ENCODE measurements at places on chromosomes 7 and 10.
A peak's percentile ranks its signal among the peaks of the same experiment; 100 is the strongest.

DNA sequence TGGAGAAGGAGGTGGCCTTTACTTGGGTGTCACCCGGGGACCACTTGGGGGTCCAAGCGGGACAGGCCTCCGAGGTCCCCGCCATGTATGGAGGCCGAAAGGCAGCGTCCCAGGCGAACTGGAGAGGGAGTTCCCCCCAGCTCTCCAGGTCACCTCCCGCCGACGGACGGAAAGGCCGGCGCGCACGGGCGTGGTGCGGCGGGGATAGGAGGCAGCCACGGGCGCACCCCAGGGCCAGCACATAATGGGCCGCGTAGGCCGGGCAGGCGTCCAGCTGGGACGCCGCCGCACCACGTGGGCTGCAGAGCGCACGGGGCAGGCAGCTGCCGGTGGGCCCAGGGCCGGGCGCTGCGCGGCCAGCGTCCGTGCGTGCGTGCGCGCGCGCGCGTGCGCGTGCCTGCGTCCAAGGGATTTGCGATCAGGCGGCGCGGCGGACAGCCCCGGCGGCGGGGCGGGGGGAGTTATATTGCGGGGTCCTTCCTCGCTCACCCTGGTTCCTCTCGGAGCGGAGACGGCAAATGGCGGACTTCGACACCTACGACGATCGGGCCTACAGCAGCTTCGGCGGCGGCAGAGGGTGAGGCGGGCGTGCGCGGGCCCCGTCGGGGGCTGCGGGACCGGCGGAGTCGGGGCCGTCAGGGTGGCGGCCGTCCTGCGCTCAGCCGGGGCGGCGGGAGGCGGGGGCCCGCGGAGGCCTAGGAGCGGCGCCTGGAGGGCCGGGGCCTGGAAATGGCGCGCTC lies at the start of gene EIF4H:
Gene EIF4H (plus strand): TSS at position 491 of the 740 bp plus-strand sequence. CDS start 28 bp downstream, at position 519.
- peak; percentile 96 for DNase-seq

DNA sequence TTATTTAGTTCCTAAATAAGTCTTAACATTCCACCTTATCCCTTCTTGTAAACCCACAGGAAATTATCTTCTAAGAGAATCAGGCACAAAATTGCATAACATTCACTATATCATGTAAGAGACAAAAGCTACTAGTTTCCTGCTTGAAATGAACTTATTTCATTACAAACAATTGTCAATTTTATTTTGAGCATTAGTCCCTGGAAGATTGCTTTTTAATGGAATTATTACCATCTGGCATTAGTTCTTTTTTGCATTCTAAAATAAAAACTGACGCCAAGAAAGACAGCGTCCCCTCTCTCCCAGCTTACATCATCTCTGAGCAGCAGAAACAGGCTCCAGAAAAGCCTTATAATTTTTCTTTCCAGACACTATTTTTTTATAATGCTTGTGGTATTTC lies 121.8 kb downstream of the NOC3L start:
- no peak for DNase-seq

DNA sequence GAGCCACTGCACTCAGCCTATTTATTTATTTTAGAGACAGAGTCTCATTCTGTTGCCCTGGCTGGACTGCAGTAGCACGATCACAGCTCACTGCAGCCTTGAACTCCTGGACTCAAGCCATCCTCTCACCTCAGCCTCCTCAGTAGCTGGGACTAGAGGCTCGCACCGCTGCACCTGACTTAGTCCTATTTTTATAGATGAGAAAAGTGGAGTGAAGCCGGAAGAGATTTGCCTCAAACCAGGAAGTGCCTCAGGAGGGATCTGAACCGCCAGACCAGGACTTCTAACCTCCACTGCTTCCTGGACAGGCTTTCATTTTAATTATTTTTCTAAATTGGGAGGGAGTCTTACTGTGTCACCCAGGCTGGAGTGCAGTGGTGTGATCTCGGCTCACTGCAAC lies 17.5 kb upstream of the CLIP2 start:
- no peak for DNase-seq

DNA sequence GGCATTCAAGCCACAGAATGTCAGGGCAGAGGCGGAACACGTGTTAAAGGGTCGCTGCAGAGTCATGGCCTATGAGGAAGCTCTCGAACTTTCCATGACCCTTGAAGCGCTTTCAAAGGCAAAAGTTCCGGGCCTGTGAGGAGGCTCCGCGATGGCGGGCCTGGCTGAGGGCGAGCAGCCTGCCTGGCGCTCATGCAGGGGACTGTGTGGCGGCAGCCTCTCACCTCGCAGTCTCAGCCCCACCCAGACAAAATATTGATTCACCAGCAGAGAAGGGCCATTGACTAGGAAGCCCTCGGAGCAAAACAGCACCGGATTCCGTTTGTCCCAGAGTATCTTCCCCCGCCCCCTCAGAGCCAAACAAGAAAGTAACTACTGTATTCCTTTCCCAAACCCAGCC lies 12.8 kb upstream of the CNNM1 start:
- no peak for DNase-seq

GRCh38 chr10:94193466-94193924 lies 169.2 kb downstream of the NOC3L start:
- no peak for DNase-seq

- peak; percentile 64 for DNase-seq
Observed at GRCh38 chr7:124856299-124856888, 73.2 kb downstream of the POT1 start.

GRCh38 chr7:128666200-128666599 lies 5.9 kb upstream of the GARIN1A start:
- no peak for DNase-seq

DNA sequence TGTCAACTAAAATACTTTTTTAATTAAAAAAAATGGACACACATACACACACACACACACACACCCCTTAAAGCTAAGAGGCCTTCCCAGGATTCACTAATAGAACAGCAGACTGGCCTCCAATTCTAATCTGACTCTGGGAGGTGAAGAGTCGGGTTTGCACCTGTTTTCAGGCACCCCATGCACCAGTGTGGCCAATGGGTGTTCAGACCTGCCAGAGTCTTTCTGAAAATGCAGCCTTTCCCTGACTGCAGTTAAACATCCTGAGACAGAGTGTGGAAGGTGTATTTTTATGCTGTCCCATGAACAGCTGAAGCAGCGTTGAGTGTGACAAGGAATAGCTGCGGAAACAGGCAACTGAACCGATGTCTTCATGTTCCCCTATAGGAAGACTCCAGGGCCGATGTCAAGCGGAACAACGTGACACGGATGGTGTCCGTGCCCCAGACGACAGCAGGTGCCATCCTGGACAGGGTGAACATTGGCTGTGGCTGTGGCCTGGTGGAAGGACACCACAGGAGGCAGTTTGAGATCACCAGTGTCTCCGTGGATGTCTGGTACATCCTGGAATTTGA lies 74.6 kb upstream of the LYZL2 start:
- DNase-seq = no peak

- DNase-seq = no peak
Observed at GRCh38 chr7:30971840-30972563, 8.2 kb downstream of the GHRHR start.

DNA sequence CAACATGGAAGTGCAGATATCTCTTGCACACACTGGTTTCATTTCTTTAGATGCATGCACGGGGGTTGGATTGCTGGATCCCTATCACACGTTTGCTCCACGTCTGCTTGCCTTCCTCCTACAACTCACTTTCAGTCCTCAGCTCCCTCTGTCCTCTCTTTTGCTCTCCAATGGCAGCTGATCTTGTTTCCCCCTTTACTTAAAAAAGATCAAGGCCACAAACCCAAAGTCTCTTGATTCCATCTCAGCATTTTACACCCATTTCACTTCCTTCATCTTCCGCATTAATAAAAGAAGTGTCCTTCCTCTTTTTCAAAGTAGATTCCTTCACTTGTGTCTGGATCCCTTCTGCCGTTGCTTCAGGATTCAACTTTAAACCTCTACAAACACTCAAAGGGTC lies 245.2 kb downstream of the DOCK4 start:
- DNase-seq = no peak

GRCh38 chr10:59881640-59882039 lies 24.7 kb downstream of the CCDC6 start:
- DNase-seq = no peak

DNA sequence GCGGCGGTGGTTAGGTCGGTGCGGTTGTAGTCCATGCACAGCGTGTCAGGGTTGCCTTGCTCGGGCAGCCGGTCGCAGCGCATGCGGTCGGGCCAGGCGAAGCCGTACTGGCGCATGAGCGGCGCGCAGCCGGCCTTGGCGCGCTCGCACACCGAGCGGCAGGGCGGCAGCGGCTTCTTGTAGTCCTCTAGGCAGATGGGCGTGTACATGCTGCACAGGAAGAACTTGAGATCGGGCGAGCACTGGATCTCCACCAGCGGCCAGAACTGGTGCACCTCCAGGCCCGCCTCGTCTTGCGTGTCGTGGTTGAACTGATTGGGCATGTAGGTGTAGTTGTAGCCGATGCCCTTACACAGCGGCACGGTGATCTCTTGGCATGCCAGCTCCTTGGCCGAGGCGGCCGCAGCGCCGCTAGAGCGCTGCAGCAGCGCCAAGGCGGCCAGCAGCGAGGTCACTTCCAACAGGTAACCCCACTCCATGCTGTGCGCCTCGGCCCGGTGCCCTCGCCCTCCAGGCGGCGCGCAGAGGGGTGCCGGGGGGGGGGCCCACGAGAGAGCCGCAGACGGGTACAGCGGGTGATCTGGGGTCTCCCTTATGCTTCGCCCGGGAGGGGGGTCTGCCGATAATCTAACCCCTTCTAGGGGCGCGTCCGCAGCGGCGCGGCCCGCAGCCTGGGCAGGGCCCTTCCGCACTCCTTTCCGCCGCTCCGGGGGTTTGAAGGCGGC lies 983 bp downstream of the FZD8 start:
- DNase-seq = peak; percentile 25

DNA sequence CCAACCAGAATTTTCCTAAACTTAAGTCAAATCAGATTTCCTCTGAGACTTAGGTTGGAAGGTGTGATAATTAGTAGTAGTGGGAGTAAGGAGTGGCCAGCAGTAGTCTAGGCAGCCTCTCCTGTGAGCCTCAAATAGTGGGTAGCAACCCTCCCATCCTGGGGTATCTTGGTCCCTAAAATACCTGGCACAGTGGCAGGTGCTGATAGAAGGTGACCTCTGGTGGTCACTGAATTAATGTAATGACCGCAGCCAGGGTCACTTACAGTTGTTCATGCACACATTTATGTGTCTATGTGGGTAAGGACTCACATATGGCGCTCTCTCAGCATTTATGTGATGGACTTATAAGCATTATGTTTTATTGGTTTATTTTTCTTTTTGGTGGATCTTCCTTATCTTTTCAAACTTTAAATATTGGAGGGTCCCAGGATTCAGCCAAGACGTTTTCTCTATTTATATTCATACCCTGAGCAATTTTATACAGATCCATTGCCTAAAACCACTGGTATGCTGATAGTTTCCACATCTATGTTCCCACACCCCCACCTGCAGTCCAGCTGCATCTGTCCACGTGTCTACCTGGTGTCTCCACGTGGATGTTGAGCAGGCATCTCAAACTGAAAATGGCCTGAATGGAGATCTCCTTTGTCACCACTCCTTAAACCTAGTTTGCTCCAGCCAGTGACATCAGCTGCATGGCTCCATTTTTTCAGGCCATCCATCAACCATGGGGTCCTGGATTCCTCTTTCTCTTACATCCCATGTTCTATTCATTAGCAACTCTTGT lies 18.3 kb downstream of the BMPER start:
- no peak for DNase-seq

DNA sequence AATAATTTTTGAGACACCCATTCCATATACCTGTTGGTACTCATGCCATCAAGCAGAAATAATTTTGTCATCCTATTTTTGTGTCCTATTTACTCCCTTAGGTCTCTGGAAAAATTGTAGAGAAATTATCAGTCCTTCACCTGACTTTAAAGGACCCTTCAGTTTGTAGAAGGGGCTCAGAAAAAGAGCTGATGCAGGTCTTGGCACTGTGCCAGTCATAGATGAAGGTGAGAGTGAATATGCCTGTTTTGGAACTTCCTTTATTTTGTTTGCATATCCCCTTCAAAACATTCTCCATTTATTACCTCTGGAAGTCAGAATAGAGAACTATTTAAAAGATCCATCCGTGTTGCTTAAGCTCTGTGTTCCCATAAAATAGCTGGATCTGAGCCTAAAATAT lies 321.0 kb upstream of the TPK1 start:
- DNase-seq = no peak

- no peak for DNase-seq
Observed at GRCh38 chr7:7967886-7968543, 581 bp upstream of the GLCCI1 start.
